NCI-H1930 (cell line): ENCODE measurements at places on chromosomes 6 and 20.

- DNase-seq = no peak
These were observed 70.2 kb upstream of the TBC1D7 start for GRCh38 chr6:13398421-13398994.

DNA sequence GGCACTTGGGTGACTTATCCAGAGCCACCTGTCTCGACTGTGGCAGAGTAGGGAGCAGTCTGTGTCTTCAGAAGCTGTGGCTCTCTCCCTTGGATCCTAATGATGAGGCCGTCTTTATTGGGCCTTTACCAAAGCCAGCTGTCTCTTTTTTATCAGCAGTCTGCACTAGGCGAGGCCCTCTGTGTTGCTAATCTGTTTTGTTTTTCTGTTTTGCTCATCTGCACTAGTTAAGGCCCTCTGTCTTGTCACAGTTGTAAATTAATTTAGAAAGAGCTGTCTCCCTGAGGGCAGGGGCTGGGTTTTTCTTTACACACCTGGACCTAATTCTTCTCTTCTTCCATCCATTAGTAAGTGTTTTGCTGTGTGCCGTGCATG, 45.0 kb downstream of the CDS2 start:
- no peak for DNase-seq

DNA sequence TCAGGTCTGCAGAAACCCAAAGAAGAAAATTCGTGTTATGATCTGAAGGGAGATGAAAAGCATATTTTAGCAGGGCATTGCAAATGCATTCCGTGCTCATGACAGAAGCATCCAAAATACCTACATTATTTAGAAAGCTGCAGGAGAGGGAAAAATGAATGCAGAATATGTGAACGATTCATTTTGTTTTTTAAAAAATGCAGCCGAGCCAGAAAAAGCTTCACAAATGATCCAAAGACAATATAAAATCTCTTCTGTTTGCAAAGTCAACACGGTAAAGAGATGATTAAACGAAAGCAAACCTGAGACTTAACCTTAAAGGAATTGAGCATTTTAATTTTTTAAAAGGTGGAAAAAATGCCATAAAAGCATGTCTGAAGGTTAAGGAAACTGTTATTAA, 136.1 kb upstream of the SULF2 start:
- DNase-seq = no peak

DNA sequence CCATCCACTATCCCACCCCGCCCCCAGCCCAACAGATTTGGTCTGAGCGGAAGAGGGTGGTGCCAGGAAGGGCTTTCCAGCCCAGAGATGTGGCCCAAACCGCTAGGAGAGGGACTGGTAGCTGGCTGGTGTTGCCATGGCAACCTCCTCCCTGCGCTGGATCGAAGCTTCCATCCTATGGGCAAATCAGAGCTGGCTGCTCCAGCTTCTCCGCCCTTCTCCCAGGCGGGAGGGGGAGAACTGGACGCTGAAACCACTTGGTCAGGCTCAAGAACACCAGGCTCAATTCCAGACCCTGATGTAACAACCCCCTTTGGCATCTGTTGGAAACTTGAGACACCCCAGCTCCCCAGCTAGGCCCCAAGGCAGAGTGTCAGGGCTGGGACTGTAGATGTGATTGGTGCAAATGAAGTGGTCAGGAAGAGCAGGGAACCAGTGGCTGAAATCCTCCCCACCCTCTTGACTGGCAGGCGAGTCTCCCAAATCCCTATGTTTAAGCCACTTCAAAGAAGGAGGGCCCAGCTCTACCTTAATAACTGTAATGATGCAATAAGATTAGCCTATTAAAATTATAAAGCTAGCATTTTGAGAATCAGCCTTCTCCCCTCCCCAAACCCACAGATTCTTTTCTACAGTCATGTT, 4.2 kb downstream of the RIMS4 start:
- DNase-seq = no peak

DNA sequence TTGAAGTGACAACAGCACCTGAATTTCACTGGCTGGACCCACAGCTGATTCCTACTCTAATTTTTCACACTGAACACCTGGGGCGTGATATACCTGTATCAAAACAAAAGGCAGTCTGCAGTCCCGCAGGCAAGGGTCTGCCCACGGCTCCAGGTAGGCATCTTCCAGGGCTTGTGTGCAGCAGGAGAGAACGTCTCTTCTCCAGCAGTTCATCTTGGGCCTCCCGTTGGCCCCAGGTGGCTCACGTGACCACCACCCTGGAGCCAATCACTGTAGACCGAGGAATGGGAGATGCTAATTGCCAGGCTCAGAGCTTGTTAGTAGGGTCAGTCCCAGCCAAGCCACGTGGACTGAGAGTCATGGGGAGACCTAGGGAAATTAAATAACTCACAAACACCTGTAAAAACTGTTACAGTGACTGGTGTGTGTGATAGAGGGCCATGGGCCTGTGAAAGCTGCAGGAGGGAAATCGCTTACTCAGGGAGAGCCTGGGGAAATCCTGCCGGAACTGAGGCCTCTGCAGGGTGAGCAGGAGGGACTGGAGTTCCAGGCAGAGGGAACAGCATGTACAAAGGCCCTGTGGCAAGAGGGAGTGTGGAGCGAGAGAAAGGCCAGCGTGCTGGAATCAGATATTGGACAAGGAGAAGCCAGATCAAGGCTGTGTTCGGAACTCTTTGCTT, 83.4 kb downstream of the EYA2 start:
- DNase-seq = no peak

DNA sequence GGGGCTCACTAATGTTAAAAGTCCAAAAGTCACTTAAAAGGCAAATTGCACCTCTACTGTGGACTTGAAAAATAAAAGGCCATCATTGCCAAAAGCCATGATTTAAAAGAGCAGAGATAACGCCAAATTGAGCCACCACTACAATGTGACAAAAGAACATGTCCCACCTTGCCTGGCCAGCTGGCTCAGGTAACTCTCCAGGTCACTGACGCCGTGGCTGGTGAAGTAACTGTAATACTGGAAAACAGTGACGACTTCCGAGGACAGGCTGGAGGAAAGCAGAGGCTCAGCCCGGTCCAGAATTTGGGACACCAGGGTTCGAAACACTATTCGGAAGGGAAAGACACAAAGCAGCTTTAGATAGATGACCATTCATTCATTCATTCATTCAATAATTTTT, 29.3 kb upstream of the ARMH2 start:
- no peak for DNase-seq
